ENCODE measurements at places on chromosomes 7 and 10. TPM values are rescaled to one million over a fixed set of nuclear protein-coding genes. Genes with fewer than 3 reads are reported as not detected.

Gene NPFFR1
- total RNA-seq: not detected

Gene HOXA11
- 1.4 TPM for total RNA-seq

Gene TWIST1
- 32.0 TPM for total RNA-seq

Gene SYCE1
- not detected for total RNA-seq

Gene HGF
- total RNA-seq: 0.39 TPM

Gene CALML3
- not detected for total RNA-seq

Gene DYDC2
- total RNA-seq: not detected

Gene MAD1L1
- total RNA-seq: 165 TPM

Gene GNG11
- total RNA-seq: 265 TPM

Gene ATG9B
- total RNA-seq: not detected

Gene BUD31
- 210 TPM for total RNA-seq

Gene OPN1SW
- total RNA-seq: not detected

Gene PON1
- total RNA-seq: not detected

Gene PRLHR
- not detected for total RNA-seq

Gene MCM10
- total RNA-seq: 20.7 TPM

Gene ACTL6B
- total RNA-seq: not detected

Gene FANK1
- 0.68 TPM for total RNA-seq

Gene PAPOLB
- not detected for total RNA-seq

Gene STEAP4
- total RNA-seq: not detected

Gene GNGT1
- 0.24 TPM for total RNA-seq

Gene NANOS1
- 1.6 TPM for total RNA-seq

Gene BAIAP2L1
- total RNA-seq: 7.1 TPM

Gene VPS37D
- 2.1 TPM for total RNA-seq

Gene LRIT1
- total RNA-seq: not detected

Gene NEUROG3
- not detected for total RNA-seq

Gene CTAGE8
- 0.39 TPM for total RNA-seq

Gene ELFN1
- 0.48 TPM for total RNA-seq

Gene DHTKD1
- 40.3 TPM for total RNA-seq

Gene DRGX
- not detected for total RNA-seq

Gene ATXN7L1
- 4.0 TPM for total RNA-seq

Gene TMEM176B
- not detected for total RNA-seq

Gene NPVF
- not detected for total RNA-seq

Gene PKD2L1
- not detected for total RNA-seq

Gene HECW1
- total RNA-seq: 12.9 TPM

Gene CUZD1
- total RNA-seq: 0.48 TPM

Gene TMEM270
- not detected for total RNA-seq

Gene RET
- under 0.01 TPM for total RNA-seq

Gene TLL2
- under 0.01 TPM for total RNA-seq

Gene TET1
- total RNA-seq: 6.1 TPM

Gene SLC39A12
- total RNA-seq: not detected

Gene MYL10
- total RNA-seq: not detected

Gene C10orf62
- total RNA-seq: not detected

Gene AKR1C4
- not detected for total RNA-seq

Gene ARHGAP22
- 31.0 TPM for total RNA-seq

Gene WNT16
- 0.39 TPM for total RNA-seq

Gene UCMA
- total RNA-seq: not detected

Gene ENO4
- not detected for total RNA-seq

Gene CTBP2
- 45.4 TPM for total RNA-seq

Gene ABCB1
- total RNA-seq: under 0.01 TPM

Gene WEE2
- total RNA-seq: not detected

Gene HTR5A
- total RNA-seq: not detected

Gene MBLAC1
- total RNA-seq: 1.6 TPM

Gene TMEM130
- total RNA-seq: 0.12 TPM

Gene FOXK1
- total RNA-seq: 8.8 TPM

Data from RPMI7951 (cell line).